ENCODE measurements at places on chromosomes 5 and 9. TPM values are rescaled to one million over a fixed set of nuclear protein-coding genes. Genes with fewer than 3 reads are reported as not detected.

The FOXE1 gene
- not detected for total RNA-seq

The C1QTNF3 gene
- total RNA-seq, result 0.73 TPM

The ENTREP1 gene
- not detected for total RNA-seq

The SPATA31D4 gene
- not detected for total RNA-seq

DNA sequence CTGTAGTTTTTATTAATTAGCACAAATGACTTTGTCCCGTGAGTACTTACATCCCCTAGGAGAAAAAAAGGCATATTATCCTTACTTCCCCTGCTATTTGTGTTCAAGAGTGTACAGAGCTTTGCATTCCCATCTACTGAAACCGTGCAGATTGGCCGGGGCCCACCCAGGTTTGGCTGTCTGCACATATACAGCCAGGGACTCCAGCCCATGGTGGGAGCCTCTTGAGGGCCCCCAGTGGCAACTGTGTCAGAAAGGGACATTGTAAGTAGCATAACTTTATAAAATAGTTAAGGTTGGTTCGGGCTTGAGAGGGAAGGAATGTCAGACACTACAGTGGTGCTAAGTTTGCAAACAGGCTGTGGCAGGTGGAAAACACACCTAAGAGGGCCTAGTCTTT is 24.7 kb downstream of the PHF2 start:
- DNase-seq, result no peak

DNA sequence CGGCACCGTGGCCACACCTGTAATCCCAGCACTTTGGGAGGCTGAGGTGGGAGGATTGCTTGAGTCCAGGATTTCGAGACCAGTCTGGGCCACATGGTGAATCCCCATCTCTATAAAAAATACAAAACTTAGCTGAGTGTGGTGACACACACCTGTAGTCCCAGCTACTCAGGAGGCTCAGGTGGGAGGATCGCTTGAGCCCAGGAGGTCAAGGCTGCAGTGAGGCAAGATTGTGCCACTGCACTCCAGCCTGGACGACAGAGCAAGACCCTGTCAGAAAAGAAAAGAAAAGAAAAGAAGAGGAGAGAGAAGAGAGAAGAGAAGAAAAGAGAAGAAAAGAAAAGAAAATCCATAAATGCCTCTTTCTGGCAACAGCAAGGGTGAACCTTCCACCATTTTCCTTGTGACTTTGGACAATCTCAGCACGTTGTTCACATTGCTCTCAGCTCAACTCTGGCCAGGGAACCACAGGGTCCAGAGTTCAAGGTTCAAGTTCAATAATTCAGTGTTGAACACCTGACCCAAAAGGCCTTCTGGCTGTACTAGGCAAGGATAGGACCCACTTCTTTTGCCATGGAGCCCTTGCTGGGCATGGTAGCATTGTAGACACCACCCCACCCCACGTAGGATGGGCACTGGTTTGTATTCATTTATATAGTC is 14.6 kb upstream of the DUSP1 start:
- DNase-seq, result no peak

DNA sequence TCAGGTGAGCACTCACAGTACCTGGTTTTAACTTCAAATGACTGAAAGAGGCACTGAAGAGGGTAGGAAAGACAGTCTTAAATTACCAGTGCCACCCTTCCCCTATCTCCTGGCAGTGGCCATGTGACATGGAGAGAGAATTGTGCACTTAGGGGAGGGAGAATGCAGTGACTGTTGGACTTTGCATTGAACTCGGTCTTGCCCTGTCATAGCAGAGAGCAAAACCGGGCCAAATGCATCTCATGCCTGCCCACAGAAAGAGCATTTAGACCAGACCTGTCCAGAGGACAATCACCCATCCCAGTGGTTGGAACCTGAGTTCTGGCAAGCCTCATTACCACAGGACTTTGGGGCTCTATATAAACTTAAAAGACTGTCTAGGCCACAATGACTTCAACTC is 211.8 kb upstream of the SH3GL2 start:
- no peak for DNase-seq

GRCh38 chr5:59893429-59894227 is at the start of gene PDE4D:
Gene PDE4D, minus strand, starts transcription at chr5:59893726.
- DNase-seq, result no peak

GRCh38 chr5:112189391-112189790 is 229.7 kb downstream of the EPB41L4A start:
- no peak for DNase-seq

DNA sequence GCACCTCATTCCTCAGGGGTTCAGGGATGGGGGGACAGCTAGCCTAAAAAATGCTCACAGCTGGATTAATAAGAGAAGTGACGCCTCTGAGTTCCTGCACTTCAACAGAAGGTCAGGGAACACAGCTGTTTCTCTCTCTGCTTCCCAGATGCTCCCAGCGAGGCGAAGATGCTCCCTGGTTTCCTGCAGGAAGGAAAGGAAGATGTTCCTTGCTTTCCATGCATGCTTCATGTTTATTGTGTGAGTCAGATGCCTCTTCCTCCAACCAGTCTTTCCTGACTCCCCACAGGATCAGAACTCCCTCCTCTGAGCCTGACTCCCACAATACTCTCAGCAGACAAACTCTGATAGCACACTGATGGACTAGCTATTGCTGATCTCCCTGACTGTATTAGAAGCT is 71.9 kb downstream of the MFAP3 start:
- no peak for DNase-seq

DNA sequence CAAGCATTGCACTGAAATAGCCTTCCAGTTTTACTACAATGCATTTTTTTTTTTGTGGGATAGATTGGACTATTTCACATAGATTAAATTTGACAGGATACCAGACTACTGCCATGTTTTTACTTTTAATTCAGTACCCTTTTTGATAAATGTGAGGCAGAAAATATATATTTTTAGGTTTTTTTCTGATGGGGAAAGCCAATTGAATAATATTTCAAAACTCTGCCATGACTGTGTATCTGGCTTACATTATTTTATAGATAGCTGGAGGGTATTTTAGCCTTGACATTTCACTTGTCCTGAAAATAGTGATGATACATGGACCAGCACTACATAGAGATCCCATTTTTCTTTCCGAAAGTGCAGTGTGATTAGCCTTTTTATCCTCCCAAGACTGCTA is 133.5 kb upstream of the PRR16 start:
- DNase-seq, result no peak

GRCh38 chr5:17743580-17744435 is 109.5 kb downstream of the TAF11L14 start:
- no peak for DNase-seq

GRCh38 chr9:129776938-129777768 is 24.3 kb upstream of the PTGES start:
- DNase-seq, result no peak

DNA sequence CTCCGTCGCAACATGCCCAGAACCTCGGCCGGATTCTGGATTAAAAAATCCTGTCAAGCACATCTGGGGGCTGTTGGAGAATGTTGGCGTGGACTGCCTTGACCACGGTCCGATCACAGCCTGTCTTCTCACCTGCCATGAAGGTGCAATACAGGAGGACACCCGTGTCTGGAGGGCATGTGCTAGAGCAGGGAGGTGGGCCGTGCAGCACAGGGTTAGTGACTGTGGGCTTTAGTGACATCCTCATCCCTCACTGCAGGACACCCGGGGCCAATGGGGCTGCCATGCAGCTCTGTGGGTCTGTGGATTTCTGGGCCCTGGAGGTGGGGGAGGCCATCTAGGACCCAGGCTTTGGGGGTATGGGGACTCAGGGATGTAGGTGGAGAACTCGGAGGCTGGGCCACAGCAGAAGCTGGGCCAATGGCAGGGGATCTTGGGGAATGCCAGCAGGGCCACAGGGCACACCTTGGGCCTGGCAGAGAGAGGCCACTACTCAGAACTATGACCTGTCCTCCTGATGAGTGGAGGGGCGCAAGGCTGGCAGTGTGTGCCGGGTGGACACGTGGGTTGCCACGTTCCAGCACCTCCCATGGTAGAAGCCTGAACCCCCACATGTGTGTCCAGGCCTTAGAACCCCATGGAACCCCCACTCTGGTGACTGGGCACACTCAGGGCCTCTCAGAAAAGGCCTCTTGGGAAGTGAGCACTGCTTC is 23.3 kb downstream of the ZDHHC11B start:
- DNase-seq, result no peak

- DNase-seq, result no peak
These were observed 16.4 kb upstream of the MATR3 start for GRCh38 chr5:139277171-139277570.

DNA sequence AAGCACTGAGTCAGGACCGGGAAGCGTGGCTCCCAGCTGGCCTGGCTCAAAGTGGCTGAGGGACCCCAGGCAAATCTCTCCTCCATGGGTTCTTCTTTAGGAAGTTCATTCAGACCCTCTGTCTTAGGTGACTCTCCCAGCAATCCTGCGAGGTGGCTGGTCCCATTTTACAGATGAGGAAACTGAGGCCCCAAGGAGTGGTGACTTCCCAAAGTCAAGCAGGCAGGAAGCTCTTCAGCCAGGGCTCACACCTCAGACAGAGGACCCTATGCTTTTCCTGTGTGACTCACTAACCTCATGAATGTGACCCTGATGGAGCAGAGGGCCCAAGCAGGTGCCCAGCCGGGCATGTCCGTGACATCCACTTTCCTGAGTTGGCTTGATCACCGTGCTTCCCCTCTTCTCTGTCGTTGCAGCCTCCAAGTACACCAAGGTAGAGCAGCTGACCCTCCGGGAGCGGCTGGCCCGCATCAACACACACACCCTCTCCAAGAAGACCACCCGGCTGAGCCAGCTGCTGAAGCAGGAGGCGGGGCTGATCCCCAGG is 36.5 kb downstream of the ARHGEF37 start:
- no peak for DNase-seq

GRCh38 chr5:109769597-109770291 is 80.0 kb downstream of the MAN2A1 start:
- DNase-seq, result no peak

All from activated T-cell treated with anti-CD3 and anti-CD28 coated beads, Interleukin-2, amount 50 U/mL, for 4 hours (primary cell).